ENCODE measurements at places on chromosomes 5 and 9.

DNA sequence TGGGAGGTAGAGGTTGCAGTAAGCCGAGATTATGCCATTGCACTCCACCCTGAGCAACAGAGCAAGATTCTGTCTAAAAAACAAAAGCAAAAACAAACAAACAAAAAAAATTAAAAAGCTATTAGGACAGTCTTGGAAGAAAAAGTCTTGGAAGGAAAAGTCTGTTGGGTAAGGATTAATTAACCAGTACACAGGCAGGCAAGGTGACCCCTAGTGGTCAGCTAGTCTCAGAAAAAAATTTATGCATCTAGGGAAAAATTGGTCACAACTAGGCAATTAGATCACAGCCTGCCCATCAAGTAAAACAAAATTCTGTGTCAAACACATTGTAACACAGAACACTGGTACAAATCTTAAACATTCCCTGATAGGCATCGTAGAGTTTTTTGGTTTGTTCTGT is 6.7 kb upstream of the ANKRD18B start:
- no peak for DNase-seq

DNA sequence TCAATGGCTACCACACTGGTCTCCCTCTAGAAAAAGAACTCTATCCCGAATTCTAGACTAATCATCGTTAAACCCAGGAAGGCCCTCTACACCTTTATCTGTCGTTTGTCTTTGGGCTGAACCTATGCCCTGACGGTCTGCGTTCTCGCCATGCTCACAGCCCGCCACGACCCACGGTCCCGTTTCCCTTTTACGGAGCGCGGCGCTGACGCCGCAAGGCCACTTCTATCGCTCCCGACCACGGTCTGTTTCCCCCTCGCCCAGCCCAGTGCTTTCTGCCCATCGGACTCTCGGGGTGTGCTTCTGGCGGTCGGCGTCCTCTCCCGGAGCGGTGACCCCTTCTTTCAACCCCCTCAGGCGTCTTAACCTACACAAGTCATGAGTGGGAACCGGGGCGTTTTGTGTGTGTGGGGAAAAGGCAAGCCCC is 974 bp downstream of the C9orf40 start:
- DNase-seq, result no peak

DNA sequence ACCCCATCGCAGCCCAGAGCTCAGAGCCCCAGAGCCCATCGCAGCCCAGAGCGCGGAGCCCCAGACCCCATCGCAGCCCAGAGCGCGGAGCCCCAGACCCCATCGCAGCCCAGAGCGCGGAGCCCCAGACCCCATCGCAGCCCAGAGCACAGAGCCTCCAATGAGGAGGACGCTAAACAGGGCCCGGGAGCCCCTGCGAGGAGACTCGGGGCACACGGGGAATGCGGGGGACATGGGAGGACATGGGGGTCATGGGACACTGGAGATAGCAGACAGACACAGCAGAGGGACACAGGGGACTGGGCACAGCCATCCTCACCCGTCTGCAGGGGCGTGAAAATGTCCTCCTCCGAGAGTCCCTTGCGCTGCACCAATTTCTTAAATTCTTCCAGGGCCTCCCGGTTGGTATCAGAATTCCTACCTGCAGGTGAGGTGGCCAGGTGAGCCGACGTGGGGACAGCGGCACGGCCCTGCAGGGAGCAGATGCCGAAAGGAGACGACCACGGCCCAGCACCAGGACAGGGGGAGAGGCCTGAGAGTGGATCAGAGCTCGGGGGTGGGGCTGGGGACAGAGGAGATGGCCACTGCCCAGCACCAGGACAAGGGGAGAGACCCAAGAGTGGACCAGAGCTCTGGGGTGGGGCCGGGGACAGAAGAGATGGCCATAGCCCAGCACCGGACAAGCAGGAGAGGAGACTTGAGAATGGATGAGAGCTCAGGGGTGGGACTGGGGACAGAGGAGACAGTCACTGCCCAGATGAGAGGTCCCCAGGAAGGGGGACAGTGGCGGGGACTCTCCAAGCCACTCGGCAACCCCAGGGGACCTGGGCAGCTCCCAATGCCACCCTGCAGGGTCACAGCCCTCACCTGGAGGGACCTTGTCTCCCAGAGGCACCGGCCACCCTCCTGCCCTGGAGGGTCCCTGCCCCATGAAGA is 2.8 kb downstream of the OBP2B start:
- no peak for DNase-seq

GRCh38 chr9:97672403-97672802 is 24.7 kb downstream of the XPA start:
- DNase-seq, result no peak

- no peak for DNase-seq
Observed at GRCh38 chr9:105361873-105362272, 86.0 kb upstream of the FSD1L start.

DNA sequence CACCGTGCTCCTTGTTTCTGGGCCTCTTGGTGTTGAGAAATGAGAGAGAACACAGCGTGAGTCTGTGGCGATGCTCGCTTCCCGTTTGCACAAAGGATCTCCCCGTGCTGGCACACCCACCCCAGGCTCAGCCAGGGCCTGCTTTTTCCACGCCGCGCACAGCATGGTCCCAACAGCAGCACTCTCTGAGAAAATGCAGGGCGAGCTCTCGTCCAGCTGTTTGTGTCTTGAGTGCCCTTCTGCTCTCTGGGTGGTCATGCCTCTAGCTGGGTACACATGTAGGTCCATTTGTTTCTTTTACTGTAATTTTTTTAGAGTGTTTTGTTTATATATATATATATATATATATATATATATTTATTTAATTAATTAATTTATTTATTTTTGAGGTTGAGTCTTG is 26.6 kb downstream of the FBXW5 start:
- DNase-seq, result no peak

DNA sequence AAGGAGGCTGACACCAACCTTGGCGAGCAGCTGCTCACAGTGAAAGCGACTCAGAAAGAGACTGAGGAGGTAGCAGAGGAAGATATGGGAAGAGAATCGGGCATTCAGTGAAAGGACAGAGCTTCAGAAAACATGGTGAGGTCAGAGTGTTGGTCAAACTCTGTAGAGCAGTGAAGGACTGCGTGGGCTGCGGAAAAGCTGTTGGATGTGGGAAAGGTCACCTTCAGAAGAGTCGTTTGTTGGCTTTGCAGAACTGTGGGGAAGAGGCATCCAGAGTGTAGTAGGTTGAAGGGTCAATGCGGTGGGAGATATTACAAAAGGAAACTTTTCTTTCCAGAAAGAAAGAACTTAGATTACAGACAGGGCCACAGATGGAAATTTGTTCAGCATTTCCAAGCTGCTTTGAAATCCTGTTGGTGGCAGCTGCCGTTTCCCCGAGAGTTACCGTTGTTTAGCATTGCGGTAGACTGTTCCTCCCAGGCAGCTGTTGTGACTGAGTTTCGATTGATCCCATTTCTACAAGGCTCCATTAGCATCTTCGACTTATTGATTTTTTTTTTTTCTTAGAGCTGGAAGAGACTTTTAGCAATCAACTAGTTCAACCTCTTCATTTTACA is 58.3 kb upstream of the AFAP1L1 start:
- DNase-seq, result no peak

GRCh38 chr5:125525356-125525755 is 778.9 kb upstream of the ZNF608 start:
- no peak for DNase-seq

- no peak for DNase-seq
Observed at GRCh38 chr5:3033033-3033755, 281.7 kb upstream of the IRX2 start.

DNA sequence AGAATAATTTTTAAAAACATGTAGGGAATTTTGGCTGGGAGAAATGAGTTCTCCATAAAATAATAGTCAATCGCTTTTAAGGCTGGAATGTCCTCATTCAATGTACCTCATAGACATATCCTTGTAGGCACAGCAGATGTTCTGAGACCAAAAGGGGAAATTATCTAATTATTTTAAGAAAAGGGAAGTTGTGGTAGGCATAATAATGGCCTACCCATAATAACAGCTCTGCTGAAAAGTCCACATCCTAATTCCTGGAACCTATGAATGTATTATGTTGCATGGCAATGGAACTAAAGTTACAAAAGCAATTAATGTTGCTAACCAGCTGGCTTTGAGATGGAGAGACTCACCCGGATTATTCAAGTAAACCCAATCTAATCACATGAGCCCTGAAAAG is 216.1 kb downstream of the TRIM36 start:
- DNase-seq, result no peak

GRCh38 chr9:34588671-34589635 is 571 bp downstream of the CNTFR start:
- no peak for DNase-seq

DNA sequence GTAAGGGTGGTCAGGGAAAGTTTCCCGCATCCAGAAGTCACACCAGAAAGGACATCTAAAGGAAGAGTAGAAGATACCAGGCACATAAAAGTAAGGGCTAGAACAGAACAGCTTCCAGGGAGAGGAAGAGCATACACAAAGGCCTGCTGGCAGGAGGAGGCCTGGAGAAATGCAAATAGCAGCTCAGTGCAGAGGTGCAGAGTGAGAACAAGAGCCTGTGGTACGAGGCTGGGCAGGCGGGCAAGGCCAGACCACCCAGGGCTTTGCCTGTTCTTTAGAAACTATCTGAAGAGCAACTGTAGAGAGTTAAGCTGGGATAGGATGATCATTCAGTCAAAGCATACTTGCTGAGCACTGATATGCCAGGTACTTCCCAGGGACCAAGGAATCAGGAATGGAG is 115.3 kb downstream of the DROSHA start:
- no peak for DNase-seq

DNA sequence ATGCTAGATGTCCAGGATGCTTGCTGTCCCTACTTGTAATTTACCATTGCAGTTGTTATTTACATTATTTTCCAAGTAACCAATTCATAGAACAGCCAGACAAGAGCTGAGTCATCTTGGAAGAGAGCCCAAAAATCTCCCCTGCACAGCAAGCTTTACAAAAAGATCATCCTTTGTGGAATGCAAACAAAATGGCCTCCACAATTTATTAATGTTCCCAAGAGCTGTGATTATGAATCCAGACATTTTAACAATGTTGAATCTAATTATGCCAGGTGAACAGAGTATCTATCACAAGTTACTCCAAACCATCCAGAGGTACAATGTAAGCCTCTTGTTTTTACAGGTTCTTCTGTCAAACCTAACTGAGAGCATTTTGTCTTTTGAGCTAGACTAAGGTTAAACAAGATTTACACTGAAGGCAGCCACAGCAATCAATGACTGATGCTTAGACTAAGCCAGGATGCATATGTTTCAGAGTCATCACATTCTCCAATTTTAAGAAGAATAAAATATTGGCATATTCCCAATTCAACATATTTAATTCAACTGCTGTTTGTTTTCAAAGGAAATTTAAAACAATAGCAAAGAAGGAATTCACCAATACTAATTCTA is 95.3 kb upstream of the SLC12A2 start:
- peak; percentile 73 for DNase-seq

DNA sequence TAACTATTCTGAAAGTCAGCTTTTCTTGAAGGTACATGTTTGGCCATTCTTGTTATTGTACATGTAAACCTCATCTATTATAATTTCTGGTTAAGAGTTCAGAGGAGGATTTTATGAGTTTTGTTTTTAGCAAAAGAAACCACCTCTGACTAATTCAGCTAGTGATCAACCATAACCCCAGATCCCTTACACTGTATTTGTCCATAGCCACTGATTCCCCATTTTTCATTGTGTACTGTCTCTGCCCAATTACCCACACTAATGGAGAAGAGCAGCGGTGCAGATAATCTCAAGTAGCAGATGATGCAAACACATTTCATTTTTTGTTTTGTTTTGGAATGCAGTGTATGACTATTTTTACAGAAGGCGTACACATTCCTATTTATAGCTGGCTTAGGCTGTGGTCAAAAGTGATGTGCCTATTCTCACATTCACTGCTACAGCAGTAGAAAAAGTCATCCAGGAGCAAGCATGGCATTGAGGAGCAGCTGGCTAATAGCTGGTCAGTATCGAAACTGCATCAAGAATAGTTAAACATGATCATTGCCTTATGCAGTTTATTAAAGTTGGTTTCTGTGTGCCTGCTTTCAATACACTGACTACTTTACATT is 988.3 kb downstream of the DTWD2 start:
- DNase-seq, result no peak

- DNase-seq, result no peak
Observed at GRCh38 chr9:1522219-1522767, 472.1 kb downstream of the DMRT2 start.

DNA sequence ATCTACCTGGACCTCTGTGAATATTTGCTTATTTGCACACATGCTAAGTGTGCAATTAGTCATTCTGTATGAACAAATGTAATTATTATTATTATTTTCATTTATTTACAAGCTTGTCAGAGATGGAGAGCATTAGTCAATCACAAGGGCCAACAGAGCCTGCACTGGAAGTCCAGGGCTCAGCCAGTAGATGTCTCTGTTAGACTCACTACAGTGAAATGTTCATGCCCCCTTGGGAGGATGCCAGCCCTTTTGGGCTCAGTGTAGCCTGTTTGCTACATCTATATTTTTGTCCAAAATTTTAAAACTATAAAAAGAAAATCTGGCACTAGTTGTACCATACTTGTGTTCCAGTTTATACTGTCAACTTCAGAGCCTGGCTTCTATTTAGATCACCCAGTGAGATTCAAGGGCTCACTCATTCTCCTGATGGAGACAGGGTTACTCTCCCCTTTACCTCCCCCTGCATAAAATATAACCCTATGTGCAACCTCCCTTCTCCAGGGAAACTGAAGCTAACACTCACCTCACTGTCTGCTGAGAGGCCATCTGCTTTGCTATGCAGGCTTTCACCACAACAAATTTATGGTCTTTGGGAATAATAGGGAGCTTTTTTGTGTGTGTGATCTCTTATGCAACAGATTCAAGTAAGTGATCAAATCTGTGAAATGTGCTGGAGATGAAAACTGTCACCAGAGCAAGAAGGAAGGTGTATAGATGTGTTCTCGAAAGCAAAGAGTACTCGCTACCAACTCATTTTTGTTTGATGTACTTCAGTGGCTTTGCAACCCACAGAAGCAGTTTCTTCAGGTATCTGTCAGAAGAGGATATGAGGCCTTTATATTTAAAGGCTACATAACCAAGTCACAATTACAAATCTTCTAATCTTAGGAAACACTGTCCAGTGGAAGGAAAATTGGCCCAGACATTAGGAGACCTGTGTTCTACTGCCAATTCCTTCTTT is 99.9 kb upstream of the TLE4 start:
- DNase-seq, result no peak

GRCh38 chr5:130975299-130975698 is 189.8 kb downstream of the HINT1 start:
- no peak for DNase-seq

DNA sequence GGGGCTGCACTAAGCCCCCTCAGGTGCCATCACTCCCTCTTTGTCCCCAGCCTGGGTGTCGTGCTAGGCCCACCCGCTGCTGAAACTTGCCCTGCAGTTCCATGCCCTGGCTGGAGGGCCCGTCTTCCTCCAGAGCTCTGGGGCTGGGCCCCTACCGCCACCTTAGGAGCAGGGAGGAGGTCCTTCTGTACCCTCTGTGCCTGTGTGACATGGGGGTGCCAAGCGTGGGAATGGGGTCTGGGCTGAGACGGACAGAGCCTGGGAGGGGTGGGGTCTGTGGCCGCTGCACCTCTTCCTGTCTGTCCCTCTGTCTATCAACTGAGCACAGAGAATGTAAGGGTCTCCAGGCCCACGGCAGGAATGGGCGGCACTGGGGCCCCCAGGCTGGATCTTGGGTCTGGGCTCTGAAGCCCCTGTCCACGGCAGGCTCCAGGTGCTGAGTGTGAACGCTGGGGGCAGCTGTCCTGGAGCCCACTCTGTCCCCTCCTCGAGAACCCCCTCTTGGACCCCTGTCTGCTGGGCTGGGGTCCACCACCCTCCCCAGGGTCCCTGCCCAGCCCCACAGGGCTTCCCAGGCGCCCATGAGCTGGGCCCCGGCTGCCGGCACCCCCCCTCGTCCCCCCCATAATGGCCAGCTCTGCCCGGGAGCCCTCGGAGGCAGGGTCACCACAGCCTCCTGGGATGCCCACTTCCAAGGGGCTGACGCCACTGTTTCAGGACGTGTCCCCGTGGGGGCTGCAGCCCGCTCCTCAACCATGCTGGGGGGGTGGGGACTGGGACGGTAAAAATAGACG is 15.8 kb upstream of the NRARP start:
- no peak for DNase-seq

Measured in SHP77 treated with DMSO at 0.1 percent for 48 hours (cell line).